Activated gamma-delta T cell treated with Interleukin-2 at 50 U/mL for 16 hours (primary cell): ENCODE measurements at places on chromosomes 5 and 9.

DNA sequence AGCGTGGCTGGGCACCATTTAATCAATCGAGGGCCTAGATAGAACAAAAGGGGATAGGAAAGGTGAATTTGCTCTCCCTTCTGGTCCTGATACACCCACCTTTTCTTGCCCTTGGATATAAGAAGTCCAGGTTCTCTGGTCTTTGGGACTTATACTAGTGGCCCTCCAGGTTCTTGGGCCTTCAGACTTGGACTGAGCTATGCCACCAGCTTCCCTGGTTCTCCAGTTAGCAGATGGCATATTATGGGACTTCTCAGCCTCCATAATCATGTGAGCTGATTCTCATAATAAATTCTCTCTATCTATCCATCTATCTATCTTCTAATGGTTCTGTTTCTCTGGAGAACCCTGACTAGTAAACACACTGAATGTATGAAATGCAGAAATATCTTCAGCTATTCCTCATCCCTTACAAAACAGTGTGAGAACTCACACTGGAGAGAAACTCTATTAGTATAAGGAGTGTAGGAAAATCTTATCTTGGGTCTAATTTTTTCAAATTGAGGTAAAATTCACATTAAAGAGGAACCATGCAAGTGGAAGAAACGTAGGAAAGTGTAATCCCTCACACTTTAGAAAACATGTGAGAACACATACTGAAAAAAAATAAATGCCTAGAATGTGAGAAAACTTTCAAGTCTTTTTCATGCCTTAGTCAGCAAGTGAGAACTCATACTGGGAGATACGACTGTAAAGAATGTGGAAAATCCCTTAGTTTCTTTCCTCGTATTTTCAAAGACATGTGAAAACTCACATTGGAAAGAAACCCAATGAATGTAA is 15.5 kb downstream of the PCDHB15 start:
- DNase-seq = no peak

DNA sequence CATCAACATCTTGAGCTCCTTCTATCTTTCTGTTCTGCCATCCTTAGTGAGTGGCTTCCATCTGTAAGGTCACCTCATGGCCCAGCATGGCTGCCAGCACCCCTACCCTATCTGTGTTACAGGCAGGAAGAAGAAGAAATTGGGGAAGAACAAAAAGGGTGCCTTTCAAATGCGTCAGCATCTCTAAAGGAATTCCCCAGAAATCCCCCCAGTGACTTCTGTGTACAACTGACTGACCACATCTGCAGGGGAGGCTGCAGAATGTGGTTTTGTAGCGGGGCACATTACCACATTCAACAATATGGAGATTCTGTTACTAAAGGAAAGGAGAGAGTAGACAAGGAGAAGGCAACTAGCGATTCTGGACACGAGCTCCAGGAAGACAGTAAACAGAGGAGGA is 40.1 kb downstream of the ALG2 start:
- DNase-seq = no peak

GRCh38 chr5:55276771-55277170 is 30.7 kb downstream of the DHX29 start:
- no peak for DNase-seq

DNA sequence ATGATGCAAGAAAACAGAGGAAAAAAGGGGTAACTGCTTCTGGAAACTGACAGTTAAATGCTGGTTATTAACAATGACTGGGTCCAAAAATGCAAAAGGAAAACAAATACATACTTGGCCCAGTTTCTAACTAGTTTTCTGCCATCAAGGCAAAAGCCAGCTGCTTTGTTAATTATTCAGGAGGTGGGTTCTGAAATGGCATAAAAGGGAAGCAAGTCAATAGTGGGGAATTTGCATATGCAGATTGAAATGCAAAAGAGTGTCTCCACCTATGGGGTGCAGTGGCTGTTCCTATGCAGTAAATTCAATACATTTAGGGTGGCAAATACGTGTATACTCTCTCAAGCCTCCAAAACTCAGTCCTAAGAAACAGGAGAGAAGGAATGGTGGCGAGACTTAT is 33.4 kb downstream of the BARHL1 start:
- DNase-seq = no peak

GRCh38 chr9:98248737-98249474 is 6.5 kb downstream of the TBC1D2 start:
- DNase-seq = no peak

- DNase-seq = no peak
Observed at GRCh38 chr5:133514456-133514855, 97.9 kb downstream of the FSTL4 start.

DNA sequence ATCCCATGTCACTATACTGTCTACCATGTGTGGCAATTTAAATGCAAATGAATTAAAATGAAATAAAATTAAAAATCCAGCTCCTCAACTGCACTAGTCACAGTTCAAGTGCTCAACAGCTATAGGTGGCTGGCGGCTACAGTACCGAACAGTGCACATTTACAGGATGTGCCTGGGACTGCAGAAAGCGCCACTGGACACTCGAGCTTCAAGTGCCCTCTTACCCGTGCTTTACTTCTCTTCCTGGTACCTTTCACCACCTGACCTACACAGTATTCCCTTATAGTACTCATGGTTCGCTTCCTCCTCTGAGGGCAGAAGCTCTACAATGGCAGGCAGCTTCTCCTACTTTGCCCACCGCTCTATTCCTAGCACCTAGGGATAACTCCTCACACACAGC is 166.6 kb downstream of the FANCC start:
- DNase-seq = no peak

GRCh38 chr5:67214707-67215447 is 18.3 kb upstream of the CD180 start:
- no peak for DNase-seq
